GM23248 (cell line): ENCODE measurements at places on chromosomes 7 and 10.

DNA sequence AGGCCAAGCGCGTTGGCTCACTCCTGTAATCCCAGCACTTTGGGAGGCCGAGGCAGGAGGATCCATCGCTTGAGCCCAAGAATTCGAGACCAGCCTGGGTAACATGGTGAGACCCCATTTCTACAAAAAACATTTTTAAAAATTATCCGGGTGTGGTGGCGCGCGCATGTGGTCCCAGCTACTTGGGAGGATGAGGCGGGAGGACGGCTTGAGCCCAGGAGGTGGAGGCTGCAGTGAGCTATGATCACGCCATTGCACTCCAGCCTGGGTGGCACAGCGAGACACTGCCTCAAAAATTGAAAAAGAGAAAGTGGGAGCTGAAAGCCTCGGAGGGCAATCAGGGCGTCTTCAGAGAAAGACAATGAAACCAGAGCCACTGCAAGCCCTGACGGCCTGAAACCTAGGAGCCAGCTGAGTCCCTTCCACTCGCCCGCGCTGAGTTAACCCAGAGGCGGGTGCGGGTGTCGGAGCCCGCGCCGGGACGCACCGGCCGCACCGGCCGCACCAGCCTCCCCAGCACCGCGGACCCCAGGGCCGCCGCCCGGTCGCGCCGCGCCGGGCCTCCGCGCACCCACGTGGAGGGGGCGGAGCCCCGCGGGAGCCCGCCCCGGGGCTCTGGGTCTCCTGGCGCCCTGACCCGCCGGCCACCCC, 22.4 kb downstream of the ZFAND2A start:
- no peaks in the 10 kb centered on the region for H3K36me3 ChIP-seq
- H3K4me3 ChIP-seq: peak overlapping the region; percentile 98
- H3K27me3 ChIP-seq: no peaks in the 10 kb centered on the region
- H3K4me1 ChIP-seq: 0 out of 2 replicates have a peak, but pooled peaks cover 6% of the 10 kb centered on the region

- no peak overlapping the region for H3K4me3 ChIP-seq
- no peak overlapping the region for H3K27ac ChIP-seq
- no peak for DNase-seq
- no peaks in the 10 kb centered on the region for H3K36me3 ChIP-seq
Observed at GRCh38 chr10:132250481-132251475, 57.0 kb downstream of the STK32C start.

GRCh38 chr10:18414061-18414460, 237.3 kb downstream of the NSUN6 start:
- H3K27ac ChIP-seq: no peak overlapping the region
- no peaks in the 10 kb centered on the region for H3K36me3 ChIP-seq

- no peak overlapping the region for H3K27ac ChIP-seq
- peaks cover 59% of the 10 kb centered on the region for H3K36me3 ChIP-seq
- no peaks in the 10 kb centered on the region for H3K27me3 ChIP-seq
- H3K4me3 ChIP-seq: no peak overlapping the region
- DNase-seq: no peak
- no peaks in the 10 kb centered on the region for H3K4me1 ChIP-seq
Observed at GRCh38 chr10:73054286-73054685, 42.4 kb downstream of the P4HA1 start.

GRCh38 chr10:13518076-13518692, 10.6 kb downstream of the BEND7 start:
- no peaks in the 10 kb centered on the region for H3K4me1 ChIP-seq
- no peak for DNase-seq
- no peaks in the 10 kb centered on the region for H3K27me3 ChIP-seq
- H3K4me3 ChIP-seq: no peak overlapping the region

- no peak overlapping the region for H3K4me3 ChIP-seq
- DNase-seq: no peak
- no peaks in the 10 kb centered on the region for H3K27me3 ChIP-seq
- H3K4me1 ChIP-seq: peaks cover 10% of the 10 kb centered on the region
- no peaks in the 10 kb centered on the region for H3K36me3 ChIP-seq
- no peak overlapping the region for H3K27ac ChIP-seq
Observed at GRCh38 chr7:55527307-55527706, 45.0 kb downstream of the VOPP1 start.
